A673 (cell line): ENCODE measurements at places on chromosomes 1 and 21. TPM values are rescaled to one million over a fixed set of nuclear protein-coding genes. Genes with fewer than 3 reads are reported as not detected.

Gene NPPB
- total RNA-seq = not detected in 2 replicates

GRCh38 chr1:236280438-236281197, 1.1 kb downstream of the ERO1B start:
- DNase-seq = no peak

Gene E2F2
- 45.0 and 46.1 TPM in 2 replicates for total RNA-seq

Gene RAB7B
- total RNA-seq = 0.11 and 0.31 TPM in 2 replicates

Gene PRAMEF12
- total RNA-seq = not detected in 2 replicates
